ENCODE measurements at places on chromosomes 11 and 22.
A peak's percentile ranks its signal among the peaks of the same experiment; 100 is the strongest.

DNA sequence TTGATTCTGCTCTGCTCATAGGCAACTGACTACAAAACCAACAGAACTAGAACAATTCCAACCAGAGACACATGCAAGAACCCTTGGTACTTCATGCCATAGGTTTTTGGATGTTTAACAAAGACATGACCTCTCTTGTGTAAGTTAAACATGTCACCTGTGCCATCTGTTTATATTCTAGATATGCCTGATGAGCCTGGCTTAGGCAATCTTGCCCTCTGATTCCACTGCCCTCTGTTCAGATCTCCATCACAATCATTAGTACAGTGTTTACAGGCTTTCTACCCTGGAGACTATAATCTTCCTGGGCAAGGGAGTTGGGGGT, 40.8 kb downstream of the ABTB2 start:
- DNase-seq: no peak

DNA sequence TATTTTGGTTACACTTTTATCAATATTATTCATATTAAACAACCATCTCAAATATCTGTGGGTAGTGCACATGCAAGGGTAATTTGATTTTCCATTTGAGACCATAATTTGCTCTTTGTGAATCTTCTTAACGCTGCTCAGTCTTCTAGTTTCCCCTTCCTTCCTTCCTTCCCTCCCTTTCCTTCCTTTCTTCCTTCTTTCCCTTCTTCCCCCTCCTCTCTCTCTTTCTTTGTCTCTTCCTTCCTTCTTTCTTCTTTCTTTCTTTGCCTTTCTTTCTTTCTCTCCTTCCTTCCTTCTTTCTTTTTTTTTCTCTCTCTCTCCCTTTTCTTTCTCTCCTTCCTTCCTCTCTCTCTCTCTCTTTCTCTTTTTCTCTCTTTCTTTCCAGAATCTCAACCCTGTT, 4.1 kb upstream of the RNF26 start:
- DNase-seq: no peak

- DNase-seq: peak; percentile 65
Observed at GRCh38 chr11:12235947-12236743, 125.8 kb downstream of the MICAL2 start.

DNA sequence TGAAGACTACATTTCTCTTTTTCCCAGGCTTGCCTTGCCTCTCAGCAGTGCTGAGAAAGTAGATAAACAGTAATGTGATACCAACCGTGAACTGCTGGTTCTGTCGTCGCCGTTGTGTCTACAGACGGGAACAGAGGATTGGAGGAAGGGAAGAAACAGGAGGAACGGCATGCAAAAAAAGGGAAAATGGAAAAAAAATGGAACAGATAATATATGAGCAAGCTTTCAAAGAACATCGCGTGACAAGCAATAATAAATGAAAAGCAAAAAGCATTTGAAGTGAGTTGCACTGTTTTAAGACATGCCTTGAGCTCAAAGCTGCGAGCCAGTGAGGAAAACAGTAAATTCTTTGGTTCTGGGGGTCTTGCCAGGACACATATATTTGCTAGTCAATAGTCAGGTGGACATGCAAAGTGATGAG, 305.9 kb downstream of the CADM1 start:
- DNase-seq: no peak

DNA sequence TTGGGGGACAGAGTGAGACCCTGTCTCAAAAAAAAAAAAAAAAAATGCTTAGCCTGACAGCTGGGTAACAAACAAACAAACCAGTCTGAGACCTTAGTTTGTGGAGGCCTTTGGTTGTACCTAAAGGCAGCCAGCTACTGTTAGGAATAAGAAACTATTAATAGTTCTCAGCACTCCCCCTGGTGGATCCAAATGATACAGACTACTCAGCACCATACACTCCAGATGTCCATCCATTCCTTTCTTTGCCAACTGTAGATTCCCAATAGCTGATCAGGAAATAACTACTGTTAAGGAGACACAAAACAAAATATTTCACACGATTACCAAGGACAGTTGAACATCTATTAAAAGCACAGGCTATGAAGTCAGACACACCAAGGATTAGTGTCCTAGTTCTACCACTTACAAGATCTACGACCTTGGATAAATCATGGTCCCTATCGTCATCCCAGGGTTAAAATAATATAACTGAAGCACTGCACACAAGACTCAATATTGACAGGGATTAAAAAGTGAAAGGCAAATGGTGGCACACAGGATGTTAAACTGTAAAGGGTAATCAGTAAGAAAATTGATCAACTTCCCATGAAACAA, 17.2 kb downstream of the CLDN25 start:
- peak; percentile 16 for DNase-seq

DNA sequence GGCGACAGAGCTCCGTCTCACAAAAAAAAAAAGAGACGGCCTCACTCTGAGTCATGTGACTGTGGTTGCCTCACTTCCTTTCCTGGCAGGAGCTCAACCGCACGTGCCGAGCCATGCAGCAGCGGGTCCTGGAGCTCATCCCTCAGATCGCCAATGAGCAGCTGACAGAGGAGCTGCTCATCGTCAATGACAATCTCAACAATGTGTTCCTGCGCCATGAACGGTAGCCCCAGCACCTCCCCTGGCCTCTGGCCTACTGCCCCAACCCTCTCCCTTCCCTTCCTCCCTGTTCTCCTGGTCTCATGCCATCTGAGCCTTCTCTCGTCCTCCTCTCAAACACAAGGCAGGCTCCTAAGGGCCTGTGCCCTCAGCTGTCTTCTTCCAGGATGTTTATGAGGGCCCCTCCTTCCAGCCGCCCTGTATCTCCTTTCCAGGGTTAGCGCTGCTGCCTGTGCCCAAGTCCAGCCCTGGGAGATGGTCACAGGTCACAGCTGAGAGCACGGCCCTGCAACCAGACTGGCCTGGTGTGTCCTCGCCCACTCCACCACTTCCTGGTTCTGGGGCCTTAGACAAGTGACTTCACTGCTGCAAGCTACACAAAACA, 30.7 kb downstream of the TOM1 start:
- peak; percentile 80 for DNase-seq

DNA sequence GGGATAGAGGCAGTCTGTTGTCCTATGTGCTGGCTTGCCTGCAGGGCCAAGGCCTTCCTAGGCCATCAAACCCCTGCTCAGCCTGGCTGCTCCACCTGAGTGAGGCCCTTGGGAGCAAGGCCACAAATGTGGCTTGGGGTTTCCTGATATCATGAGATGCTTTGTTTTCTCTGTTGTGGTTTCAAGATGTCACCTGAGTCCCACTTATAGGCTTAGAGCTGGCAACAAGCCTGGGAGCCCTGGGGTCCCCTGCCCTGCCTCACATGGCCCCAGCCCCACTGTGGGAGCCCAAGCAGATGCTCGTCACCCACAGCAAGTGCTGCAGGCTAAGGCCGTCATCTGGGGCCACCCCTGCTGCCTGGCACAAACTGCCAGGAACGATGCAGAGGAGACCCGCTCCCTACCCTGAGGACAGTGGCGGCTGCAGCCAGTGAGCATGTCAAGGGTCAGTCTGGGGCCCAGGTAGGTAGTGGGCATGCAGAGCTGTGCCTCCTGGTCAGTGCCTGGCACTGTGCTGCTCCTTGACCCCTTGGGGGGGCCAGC, 75.4 kb upstream of the KCNQ1OT1 start:
- DNase-seq: no peak

- no peak for DNase-seq
Observed at GRCh38 chr11:39361557-39361956, 2097.9 kb downstream of the LRRC4C start.

GRCh38 chr22:17159504-17159951, 451 bp upstream of the HDHD5 start:
- peak; percentile 85 for DNase-seq

- no peak for DNase-seq
Observed at GRCh38 chr11:93476796-93477195, 66.4 kb downstream of the SMCO4 start.

DNA sequence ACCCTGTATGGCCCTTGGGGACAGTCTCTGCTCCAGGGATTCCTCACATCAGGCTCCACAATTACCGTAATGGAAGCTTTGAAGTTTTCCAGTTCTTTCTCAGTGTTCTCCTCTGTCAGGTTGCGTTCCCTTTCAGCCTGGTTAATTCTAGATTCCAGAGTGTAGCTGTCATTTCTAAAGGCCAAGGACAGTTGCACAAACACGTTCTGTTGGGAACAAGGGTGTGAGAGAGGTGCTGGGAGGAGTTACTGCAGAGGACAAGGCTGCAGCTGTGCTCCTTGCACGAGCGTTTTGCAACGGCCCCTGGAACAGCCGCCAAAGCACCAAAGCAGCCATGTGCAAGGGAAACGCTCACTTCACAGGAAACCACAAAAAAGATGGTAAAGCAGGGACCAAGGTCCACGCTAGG, 35.9 kb upstream of the LYVE1 start:
- no peak for DNase-seq

GRCh38 chr11:93623920-93624319, 37.6 kb upstream of the CEP295 start:
- no peak for DNase-seq

- no peak for DNase-seq
Observed at GRCh38 chr11:27558401-27558800, 51.8 kb upstream of the LIN7C start.

- peak; percentile 13 for DNase-seq
Observed at GRCh38 chr11:93921695-93922468, 71.5 kb upstream of the VSTM5 start.

- no peak for DNase-seq
Observed at GRCh38 chr22:45684752-45685574, 13.3 kb downstream of the ATXN10 start.

GRCh38 chr11:124762624-124763155, 600 bp upstream of the ESAM start:
- DNase-seq: peak; percentile 23

DNA sequence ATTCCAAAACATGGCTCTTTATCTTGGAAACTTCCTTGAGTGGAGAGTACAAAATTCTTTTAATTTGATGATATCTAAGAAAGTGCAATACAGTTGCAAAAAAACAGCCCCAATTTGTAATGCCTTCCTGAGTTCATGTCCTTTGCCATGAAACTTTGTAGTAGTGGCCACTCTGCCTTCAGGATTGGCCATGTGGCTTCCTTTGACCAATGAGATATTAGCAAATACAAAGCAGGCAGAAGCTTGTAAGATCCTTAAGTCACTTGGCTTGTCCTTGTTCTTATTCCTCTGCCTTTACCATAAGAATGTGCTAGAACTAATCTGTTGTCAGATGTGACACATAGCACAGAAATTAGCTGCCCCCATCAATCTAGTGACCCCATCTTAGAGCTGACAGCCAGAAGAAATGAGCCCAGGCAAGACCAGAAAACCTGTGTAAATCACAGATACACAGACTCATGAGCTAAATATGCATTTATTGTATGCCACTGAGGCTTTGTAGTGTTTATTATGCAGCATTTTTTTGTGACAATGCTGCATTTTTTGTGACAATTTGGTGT, 29.8 kb upstream of the BLID start:
- no peak for DNase-seq

- no peak for DNase-seq
Observed at GRCh38 chr11:119099711-119100110, 1.9 kb downstream of the DPAGT1 start.

GRCh38 chr11:37450613-37451012, 852.6 kb upstream of the RAG2 start:
- DNase-seq: no peak

GRCh38 chr11:10225553-10225952, 68.5 kb downstream of the SBF2 start:
- no peak for DNase-seq

DNA sequence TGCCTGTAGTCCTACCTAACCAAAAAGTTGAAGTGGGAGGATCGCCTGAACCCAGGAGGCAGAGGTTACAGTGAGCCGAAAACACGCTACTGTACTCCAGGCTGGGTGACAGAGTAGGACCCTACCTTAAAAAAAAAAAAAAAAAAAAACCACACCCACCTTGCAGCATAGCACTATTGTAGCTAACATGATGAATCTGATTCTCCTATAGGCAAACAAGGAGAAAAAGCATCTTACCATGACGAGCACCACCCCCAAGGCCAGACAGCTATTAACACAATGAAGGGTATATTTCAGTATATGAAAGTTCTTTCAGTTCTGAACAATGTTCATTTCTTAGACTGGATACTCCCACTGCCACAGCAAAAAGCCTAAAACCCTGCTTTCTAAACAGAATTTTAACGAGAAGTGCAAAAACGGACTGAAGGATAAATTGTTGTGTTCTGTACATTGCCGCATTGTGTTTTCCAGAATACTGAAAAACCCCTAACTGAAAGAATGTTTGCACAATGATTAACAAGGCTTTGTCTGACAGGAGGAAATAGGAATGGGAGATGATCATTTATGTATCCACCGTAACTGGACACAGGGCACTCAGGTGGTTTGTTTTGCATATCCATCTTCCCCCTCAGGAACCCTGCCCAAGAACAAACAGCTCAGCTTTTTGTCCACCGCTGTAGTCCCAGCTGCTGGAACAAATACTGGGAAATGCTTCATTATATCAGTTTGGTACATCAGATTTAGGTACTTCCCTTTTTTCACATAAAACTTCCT, 8.9 kb downstream of the PISD start:
- no peak for DNase-seq

GRCh38 chr11:32706985-32707741, 87.3 kb downstream of the CCDC73 start:
- DNase-seq: no peak

DNA sequence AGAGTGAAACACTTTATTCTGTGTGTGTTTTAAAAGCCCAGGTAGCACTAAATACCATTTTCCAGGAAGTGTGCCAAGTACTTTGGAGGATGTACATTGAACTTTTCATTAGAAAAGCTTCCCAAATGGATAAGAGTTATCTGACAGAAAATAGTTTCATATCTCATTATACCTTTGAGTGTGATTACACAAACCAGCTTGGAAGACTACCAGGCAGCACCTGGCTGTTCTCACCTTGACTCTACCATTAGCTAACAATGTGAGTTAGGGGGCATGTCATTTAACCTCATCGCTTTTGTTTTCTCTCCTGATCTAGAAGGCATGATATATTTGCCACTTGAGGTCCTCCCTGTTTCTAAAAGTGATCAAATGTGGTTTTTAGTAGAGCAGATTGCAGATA, 50.2 kb downstream of the GRM5 start:
- DNase-seq: no peak

GRCh38 chr11:17718015-17718414, 1.4 kb upstream of the MYOD1 start:
- no peak for DNase-seq

GRCh38 chr22:47817380-47817779, 1054.9 kb downstream of the TBC1D22A start:
- DNase-seq: no peak

DNA sequence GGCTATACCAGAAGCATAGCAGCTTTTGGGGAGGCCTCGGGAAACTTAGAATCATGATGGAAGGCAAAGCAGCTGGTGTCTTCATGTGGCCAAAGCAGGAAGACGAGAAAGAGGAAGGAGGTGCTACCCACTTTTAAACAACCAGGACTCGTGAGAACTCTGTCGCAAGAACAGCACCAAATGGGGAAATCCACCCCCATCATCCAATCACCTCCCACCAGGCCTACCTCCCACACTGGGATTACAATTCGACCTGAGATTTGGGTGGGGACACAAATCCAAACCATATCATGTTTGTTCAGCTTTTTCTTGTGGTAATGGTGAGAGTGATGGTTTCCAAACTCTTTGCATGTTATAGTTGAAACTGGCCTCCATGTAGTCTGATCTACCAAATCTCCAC, 32.5 kb upstream of the OR10D3 start:
- DNase-seq: no peak
